ENCODE measurements at places on chromosomes 6 and 20. TPM values are rescaled to one million over a fixed set of nuclear protein-coding genes. Genes with fewer than 3 reads are reported as not detected.

DNA sequence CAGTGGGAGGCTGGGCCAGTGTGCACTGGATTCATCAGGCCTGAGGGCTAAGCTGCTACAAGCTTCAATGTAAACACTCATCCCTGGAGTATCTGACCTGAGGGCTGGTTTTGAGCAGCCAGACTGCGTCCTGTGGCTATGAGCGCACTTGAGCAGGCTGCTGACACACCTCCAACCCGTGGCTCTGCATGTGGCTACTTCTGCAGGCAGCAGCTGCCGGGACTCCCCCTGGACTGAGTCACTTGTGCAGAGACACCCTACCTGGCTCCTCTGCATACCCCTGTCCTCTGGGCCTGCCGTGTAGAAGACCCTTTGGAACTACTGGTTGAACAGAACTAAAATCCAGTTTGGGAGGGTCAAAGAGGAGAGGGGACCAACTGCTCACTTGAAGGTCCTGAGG lies 172.0 kb downstream of the SCP2D1 start:
- no peak for DNase-seq

Gene RNF217
- 20.0 TPM for polyA plus RNA-seq

DNA sequence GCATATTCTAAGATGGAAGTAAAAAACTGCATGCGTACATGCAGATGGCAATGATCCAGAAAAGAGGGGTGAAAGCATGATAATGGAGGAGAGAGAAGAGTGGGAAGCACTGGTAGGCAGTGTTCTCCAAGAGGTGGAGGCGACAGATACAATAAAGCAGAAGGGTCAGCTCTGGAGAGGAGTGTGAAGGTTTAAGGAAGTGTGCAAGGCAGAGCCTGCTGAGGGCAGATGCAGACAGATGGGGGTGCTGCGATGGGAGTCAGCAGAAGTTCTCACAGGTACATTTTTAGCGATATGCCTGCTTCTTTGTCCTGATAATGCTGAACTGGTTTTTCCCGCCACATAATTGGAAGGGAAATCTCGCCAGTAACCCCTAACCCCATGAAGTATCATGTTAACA lies 81.1 kb upstream of the C6orf118 start:
- DNase-seq: no peak

DNA sequence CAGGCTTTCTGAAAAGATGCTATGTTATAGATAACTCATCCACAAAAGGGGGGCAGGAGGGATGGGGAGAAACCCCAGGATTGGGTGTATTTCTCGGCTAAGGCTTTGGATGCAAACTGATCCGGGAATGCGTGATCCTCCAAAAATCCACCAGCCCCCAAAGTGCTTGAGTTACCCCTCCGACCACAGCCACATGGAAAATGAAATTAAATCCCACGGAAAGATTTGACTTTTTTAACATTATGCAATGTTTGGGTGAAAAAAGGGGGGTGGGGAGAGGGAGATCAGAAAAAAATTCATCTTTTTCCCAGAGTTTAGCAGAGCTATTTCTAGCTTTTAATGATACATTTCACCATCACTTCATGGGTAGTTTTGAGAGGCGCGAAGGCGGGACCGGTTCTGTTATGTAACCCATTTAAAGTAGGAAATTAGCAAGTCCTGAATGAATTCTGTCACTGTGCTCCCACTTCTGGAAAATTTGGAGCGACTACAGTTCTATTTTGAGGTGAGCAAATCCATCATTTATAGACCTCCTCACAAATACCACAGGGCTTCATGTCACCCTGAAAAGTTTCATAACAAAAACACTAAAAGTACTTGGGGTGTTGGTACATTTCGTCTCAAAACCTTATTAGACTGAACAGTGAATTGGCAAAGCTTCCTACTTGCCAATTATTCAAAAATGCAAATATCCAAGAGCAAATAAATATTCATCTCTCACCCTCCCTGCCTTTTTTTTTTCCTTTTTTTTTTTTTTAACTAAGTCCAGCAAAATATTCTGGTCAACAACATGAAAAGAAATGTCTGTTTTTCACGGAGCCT lies 51.9 kb upstream of the NFATC2 start:
- no peak for DNase-seq

DNA sequence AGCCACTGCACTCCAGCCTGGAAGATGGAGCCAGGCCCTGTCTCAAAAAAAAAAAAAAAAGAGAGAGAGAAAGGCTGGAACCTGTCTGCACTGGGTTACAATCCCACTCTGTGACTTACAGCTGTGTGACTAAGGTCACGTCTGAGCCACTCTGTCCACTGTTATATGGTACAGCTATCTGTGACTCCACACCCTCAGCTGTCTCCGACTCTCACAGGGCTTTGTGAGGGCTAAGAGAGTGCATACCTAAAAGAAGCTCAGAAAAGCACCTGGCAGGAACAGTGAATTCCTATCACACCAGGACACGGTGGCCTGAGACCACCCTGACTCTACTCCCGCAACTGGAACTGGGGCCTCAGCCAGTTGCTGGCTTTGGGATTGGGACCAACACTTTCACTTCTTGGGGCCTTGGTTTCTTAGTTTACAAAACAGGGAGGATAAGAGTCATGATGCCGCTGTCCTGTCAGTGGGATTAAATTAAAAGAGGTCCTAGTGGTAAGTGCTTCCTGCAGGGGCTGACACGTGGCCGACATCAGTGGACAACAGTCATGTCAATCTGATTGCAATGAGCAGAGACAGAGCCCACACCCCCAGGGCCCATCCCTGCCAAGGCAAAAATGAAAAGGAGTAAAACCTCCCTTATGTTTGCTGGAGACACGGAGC lies 5.7 kb upstream of the CD93 start:
- DNase-seq: no peak

DNA sequence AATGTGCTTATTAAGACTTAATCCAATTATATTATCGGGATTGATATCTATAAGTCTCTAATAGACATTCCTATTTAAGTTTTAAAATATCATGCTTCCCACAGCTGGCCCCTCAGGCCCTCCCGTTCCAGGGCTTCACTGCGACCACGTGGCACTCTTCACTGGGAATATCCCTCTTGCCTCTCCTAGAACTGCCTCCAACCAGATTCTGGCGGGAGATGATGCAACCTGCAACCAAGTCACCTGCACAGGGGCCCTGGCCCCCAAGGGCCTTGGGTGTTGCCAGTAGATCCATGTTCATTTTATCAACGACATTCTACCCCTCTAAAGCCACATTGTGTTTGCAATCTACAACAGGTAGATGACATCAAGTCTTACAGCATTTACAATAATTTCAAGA lies 18.4 kb upstream of the RAMACL start:
- DNase-seq: no peak

- no peak for DNase-seq
These were observed 61.7 kb downstream of the FAM217A start for GRCh38 chr6:4017058-4017739.

GRCh38 chr6:43211955-43212354 lies 17.3 kb downstream of the DNPH1 start:
- peak; percentile 38 for DNase-seq

GRCh38 chr6:168526841-168527281 lies 85.9 kb downstream of the SMOC2 start:
- DNase-seq: no peak

Gene ZNF831
- polyA plus RNA-seq: 0.31 TPM

Gene RAD21L1
- polyA plus RNA-seq: not detected

GRCh38 chr6:31631681-31632278 lies 11.3 kb downstream of the PRRC2A start:
- DNase-seq: no peak

- no peak for DNase-seq
These were observed 89.3 kb upstream of the ZNFX1 start for GRCh38 chr20:49367113-49367512.

DNA sequence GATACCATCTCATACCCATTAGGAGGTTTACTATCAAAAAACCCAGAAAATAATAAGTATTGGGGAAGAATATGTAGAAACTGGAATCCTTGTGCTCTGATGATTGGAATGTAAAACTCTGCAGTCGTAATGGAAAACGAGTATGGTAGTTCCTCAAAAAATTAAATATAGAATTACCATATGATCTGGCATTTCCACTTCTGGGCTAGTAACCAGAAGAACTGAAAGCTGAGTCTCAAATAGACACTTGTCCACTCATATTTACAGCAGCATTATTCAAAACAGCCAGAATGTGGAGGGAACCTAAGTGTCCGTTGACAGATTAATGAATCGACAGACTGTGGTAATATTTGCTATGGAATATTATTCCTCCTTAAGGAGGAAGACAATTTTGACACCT lies 44.3 kb downstream of the FOXC1 start:
- no peak for DNase-seq

- peak; percentile 65 for DNase-seq
These were observed at the start of gene C6orf118 for GRCh38 chr6:165308926-165309731. Gene C6orf118, minus strand, starts transcription at chr6:165309605. Its CDS starts 19 bp downstream, at chr6:165309586.

DNA sequence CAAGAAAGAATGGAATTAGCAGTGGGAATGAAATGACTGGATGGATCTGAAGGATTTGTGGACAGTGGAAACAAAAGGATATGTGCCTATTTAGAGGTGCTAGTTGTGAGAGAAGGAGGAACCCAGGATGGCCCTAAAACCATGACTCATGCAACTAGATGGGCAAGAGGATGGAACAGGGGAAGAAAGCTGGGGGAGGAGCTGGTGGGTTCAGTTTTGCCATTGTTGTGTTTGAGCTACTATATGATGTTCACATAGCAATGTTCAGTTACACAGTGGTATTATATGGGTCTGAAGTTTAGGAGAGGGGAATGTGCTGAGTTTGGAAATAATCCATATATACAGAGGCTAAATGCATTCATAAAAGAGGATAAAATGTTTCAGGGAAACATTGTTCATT lies 125.7 kb upstream of the SSTR4 start:
- DNase-seq: no peak

GRCh38 chr6:100809346-100809745 lies 71.8 kb downstream of the ASCC3 start:
- DNase-seq: no peak

- DNase-seq: no peak
These were observed 19.5 kb downstream of the KIF13A start for GRCh38 chr6:17967668-17968518.

- DNase-seq: no peak
These were observed 27.4 kb downstream of the TBC1D7 start for GRCh38 chr6:13300643-13301590.

DNA sequence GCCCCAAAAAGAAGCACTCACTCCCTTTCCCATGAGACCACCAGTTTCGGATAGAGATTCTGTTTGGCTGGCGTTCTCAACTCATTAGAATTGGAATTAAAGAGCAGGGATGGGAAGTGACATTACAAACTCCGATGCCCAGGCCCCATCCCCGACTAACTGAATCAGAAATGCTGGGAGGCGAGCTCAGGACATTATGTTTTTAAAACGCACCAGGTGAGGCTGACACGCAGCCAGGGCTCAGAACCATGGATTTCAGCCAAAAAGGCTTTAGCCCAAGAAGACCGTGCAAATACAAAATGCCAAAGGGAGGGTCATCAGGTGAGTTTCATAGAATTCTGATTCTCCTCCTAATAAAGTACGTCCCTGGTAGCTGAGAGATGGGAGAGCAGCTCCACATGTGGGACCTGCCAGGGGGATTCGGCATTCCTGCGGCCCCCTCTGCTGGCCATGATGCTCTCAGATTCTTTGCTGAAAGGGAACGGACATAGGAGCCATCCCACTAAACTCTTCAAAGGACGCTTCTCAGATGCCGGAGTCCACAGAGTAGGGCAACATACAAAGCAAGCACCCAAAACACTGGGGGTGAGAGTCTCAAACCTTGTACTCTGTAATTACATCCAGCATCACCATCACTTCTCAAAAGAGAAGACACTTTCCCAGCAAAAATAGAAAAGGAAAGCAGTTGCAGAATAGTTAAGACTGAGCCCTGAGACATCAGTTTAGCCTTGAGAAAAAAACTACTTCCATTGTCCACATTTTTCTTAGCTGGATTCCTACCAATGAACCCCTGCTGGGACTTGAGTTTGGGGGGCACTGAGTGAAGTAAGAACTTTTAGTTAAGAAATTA lies 205.2 kb downstream of the BMP7 start:
- peak; percentile 8 for DNase-seq

- no peak for DNase-seq
These were observed 238.6 kb downstream of the LRFN2 start for GRCh38 chr6:40348591-40348990.

DNA sequence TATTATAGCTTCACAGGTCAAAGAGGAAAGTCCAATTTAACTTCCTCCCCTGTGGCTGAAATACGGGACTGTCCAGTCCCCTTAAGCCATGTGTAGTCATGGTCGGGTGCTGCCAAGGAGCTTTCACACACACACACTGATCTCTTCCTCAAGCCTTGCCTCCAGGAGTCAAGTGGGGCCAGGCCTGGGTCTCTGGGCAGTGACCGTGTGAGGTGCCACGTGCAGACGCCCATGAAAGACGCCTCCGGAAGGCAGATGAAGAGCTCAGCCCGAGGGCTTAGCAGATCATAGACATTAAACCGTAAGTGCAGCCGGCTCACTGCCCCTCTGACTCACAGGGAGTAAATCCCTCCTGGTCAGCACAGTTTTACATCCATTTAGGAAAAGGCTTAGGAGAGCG lies 4.2 kb downstream of the GABRR2 start:
- DNase-seq: peak; percentile 13

- no peak for DNase-seq
These were observed 148.3 kb upstream of the AFDN start for GRCh38 chr6:167678102-167679101.

GRCh38 chr6:127026247-127026646 lies 92.2 kb upstream of the RSPO3 start:
- DNase-seq: no peak

DNA sequence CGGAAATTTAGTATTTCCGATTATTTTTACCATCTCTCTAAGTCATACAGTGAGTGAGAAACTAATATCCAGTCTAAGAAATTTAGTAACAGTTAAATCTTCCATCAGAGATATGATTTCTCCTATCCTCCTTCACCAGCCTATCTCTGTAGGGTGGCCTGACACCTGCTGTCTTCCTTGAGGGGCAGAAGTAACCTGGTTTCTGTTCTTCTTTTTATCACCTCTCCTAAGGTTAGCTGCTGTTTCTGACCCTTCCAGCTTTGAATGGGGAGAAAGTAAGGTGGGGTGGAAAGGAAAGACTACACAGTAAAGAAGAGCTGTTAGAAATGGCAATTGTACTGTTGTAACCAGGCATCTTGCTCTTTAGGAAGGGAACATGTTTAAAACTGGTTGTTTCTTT lies 447.7 kb downstream of the PHF3 start:
- DNase-seq: no peak

DNA sequence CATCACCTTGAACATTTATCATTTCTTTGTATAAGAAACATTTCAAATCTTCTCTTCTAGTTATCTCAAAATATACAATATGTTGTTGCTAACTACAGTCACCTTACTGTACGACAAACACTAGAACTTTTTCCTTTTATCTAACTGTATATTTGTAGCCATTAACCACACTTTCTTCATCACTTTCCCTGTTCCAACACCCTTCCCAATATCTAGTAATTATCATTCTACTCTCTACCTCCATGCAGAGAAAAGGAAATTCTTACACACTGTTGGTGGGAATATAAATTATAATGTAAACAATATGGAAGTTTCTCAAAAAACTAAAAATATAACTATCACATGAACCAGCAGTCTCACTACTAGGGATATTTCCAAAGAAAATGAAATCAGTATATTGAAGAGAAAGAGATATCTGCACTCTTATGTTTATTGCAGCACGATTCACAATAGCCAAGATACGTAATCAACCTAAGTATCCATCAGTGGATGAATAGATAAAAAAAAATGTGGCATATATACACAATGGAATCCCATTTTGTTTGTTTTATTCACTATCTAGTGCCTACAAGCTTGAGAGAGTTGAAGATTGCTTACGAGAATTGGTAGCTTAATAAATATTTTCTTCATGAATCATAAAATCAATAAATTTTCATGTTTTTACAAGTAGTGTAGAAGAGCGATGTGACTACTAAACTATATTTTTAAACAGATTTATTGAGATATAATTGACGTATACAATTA lies 2.4 kb downstream of the RHAG start:
- DNase-seq: no peak
